Activated CD8-positive, alpha-beta memory T cell treated with anti-CD3 and anti-CD28 coated beads for 1 hour (primary cell): ENCODE measurements at places on chromosomes 12 and 14.

- DNase-seq = no peak
Measured at GRCh38 chr12:109735051-109735521, 21.5 kb downstream of the FAM222A start.

DNA sequence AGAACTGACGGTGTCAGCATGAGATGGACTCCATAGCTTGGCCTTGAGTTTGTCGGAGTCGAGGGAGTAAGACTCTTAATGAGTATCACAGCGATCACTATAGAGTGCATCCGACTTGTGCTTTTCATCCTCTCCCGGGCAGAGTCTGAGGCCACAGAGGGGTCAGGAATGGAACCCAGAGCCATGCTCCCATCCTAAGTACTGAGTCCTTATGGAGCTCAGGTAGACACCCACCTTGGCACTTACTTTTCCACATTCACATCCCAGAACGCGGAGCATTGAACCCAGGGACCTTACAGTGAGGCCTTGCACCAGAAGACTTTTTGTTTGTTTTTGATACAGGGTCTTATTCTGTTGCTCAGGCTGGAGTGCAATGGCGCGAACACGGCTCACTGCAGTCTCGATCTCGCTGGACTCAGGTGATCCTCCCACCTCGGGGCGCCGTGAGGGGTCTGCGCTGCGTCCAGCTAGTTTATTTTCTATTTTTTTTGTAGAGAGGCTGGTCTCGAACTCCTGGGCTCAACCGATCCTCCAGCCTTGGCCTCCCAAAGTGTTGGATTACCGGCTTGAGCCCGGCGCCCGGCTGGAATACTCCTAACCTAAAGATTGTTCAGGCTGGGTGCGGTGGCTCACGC lies 719 bp upstream of the SRSF9 start:
- DNase-seq = no peak

- no peak for DNase-seq
Measured at GRCh38 chr14:67652189-67652588, 22.2 kb downstream of the VTI1B start.

DNA sequence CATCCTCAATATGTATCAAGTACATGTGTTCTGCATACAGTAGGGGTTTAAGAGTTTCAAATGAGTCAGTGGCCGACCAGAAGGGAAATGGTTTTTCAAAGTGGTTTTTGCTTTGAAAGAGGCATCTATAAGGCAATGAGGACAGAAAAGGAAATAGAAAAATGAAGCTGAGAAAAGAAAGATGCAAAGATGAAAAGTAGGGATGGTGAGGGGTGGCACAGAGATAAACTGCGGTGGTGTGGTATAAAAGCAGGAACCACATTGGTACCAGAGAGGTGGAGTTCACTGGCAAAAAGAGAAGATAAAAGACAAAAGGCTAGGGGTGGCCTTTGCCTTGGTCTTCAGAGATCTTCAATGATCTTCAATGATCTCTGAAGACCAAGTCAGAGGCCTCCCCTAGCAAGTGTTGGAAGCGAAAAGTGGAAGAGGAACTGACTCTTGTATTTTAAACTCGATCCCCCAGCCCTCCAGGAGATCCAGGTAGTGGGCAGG lies 144.0 kb upstream of the KRR1 start:
- no peak for DNase-seq

- DNase-seq = no peak
Measured at GRCh38 chr12:56071648-56072047, 8.3 kb upstream of the ERBB3 start.

DNA sequence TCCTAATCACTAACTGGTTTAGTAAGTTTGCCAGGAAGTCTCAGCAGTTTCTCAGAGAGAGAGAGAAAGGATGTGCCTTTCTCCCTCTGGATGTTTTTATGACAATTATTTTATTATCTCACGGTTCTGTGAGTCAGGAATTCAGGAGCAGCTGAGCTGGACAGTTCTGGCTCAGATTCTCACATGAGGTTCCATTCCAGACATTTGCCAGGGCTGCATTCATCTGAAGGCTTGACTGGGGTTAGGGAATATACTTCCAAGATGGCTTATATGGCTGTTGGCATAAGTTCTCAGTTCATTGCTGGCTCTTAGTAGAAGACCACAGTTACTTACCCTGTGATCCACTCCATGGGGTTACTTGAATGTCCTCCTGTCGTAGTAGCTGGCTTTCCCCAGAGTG lies 101.2 kb upstream of the ATF7IP start:
- no peak for DNase-seq

DNA sequence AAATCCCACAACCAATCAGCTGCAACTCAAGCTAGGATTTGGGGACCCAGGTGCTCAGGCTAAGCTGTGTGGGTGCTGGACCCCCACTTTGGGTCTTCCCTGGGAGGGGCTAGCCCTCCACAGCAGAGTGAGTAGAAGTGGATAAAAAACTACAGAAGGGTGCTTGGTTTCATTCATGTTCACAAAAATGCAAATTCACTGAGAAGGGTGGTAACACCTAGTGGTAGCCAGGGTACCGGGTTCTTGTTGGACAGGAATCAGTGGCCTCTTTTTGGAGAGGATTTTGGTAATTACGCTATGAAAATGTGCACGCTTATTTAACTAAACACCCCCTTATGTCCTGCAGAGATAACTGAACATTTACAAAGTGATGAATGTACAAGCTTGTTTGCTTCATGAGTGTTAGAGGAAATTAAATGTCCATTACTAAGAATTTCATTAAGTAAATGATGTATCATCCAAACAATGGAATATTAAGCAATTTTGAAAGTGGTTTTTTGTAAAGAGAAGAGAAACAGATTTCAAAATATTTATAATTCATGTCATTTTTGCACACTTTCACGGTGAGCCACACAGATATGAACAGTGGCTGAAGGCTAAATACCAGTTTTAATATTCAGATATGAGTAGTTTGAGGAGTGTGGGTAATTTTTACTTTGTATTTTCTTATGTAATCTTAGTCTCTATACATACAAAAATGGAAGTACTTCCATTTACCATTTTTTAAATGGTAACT lies 78.3 kb downstream of the DDX51 start:
- no peak for DNase-seq

DNA sequence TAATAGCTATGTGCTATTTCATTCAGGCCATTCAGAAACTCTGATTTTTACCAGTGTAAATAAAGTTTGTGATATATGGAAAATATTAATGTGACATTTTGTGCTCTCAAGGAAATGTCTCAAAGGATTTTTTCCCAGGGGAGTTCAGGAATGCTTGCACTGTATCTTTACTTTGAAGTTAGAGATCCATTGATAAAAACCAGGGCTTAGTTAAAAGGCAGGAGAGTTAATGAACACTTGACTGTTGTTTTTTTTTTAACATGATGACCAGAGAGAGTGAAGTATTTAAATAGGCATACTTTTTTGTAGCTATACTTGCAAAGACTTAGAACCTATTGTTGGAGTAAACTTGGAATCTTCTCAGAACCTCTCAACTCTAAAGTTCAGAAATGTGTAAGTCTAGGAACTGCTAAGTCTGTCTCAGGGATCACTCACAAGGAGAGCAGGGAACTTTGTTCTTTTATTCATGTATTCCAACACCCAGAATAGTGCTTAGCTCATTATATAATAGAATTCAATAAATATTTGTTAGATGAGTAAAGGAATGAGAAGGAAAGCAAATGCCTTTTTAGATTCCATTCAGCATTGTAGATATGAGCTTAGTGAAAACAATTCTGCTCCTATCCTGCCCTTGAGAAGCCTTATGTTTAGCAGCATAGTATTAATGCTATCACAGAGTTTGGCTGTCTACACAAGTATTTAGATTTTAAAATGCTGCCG lies 117.5 kb downstream of the DAAM1 start:
- no peak for DNase-seq

GRCh38 chr14:102778338-102779083 lies 1.3 kb downstream of the TRAF3 start:
- no peak for DNase-seq

DNA sequence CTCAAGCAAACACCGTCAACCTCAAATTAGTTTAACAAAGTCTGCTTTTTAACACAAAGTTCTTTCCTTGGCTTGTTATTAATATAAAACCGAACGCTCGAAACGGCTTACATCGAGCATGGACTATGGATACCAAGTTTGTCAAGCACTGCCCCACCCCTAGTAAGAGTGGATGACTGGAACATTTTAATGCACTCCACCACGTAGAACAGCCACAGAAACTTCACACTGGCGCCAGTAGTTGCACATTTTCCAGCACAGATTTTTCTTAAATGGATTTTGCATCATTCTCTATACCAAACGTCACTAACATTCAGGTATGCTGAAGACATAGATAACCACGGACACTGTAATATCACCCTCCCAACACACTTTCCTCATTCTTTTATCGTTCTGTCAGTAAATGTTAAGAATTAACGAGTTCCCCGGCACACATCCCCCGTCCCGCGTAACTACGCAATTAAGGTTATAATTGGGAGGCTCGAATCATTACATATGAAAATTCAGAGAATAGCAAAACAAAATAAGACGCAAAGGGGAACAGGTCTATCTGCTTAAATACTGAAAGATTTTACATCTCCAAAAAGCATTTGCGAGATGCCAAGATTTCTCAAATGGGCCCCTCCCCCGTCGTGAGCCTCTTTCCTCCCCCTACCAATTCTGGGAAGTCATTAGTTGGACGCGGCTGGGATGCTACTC lies 990 bp downstream of the FERMT2 start:
- no peak for DNase-seq

DNA sequence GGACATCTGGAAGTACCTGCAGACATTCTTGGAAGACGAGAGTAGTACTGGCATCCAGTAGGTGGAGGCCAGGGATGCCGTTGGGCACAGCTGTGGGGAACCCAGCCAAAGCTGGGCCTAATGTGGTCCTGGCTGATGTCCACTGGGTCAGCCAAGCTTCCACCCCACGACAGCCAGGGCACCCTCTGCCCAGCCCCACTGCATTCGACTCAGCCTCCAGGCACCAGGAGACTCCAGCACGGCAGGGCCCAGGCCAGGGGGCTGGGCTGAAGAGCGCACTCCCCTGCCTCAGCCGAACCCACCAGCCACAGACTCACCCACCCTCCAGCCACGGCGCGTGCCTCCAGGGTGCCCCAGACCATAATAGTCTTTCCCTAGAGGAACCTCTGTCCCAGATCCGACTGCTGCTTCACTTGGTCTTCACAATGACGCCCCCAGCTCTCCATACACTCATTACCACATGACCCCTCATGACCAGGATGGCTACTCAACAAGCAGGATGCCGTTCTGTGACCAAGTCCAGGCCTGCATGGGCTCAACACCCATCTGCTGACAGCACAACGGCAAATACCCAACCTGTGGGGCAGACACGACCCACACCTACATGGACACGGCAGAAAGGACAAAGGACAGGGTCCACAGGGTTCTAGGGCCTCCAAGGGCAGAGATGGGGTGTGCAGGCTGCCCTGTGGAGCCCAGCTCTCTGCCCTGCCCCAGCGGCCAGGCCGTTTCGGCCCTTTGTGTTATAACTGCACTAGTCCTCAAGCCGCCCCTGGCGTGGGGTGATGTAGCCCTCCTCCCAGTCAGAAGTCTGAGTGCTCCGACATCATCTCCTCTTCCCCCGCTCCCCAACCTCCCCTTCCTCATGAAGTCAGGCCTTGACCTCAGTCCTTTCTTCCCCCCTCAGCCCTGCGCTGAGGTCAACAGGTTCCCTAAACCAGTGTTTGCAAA lies 22.8 kb downstream of the ITPK1 start:
- no peak for DNase-seq

- DNase-seq = no peak
Measured at GRCh38 chr14:103483600-103483999, 39.0 kb downstream of the CKB start.

- no peak for DNase-seq
Measured at GRCh38 chr12:23721268-23721667, 228.2 kb downstream of the SOX5 start.

DNA sequence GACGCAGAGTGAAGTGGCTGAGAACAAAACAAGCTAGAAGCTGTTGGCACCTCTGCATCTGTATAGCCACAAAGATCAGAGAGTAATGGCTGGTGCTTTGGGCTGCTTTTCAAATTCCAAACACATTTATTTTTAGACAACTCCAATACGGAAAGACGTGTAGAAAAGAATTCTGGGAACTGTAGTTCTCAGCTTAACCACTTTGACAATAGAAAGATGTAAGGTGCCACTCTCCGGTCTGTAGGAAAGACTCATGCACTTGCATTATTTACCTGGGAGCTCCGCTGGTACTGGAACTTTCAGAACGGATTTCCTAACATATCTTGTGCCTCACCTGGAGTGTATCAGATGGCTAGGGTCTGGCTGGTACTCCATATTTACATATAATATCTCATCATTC lies 1.8 kb upstream of the OR4K2 start:
- no peak for DNase-seq

DNA sequence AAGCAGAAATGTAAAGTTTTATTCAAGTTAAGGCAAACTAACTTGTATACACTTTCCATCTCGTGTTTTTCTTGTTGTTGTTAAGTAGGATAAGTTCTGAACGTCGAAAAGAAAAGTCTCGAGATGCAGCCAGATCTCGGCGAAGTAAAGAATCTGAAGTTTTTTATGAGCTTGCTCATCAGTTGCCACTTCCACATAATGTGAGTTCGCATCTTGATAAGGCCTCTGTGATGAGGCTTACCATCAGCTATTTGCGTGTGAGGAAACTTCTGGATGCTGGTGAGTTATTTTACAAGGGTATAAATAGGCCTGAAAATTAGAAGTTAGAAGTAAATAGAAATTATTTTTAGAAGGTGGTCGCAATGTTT lies 25.0 kb downstream of the HIF1A start:
- no peak for DNase-seq

DNA sequence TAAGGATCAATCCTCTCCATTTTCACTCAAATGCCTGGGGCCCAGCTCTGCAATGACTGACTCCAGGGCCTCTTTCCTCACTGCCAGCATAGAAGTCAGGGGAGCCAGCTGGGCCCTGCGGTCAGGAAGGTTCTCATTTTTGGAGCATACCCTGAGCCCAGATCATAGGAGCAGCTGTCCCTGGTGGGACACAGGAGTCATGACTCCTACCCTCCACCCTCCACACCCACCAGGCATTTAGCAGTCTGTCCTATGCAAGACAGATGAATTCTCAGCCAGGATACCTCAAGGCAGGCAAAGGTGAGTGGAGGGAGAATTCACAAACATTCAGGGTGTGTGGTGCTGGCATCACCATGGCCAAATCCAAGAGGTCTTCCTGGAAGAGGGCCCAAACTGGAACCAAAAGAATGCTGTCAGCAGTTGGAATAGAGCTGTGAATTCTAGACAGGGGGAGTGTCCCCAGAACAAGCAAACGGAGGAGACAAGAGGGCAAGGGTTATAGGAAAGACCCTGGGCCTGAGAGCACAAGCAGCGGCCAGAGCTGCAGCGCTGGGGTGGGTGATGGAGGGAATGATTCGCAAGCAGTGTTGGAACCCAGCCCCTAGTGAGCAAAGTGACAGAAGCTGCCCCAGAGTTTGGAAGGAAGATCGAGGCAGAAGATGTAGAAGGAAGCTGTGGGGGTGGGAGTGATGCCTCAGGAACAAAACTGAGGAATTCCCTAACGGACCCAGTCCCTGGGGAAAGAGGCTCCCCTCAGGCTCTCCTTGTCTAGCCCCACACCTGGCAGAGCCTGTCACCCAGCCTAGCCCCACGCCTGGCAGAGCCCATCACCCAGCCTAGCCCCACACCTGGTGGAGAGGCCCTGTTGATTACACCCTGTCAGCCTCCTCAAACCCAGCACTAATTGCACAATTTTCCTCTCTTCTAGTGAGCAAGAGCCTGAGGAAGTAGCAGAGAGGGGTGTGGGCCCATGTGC lies 4.5 kb upstream of the REM2 start:
- DNase-seq = no peak

GRCh38 chr14:76311079-76311758 lies 64.7 kb upstream of the ESRRB start:
- DNase-seq = no peak
